Activated naive CD4-positive, alpha-beta T cell (primary cell): ENCODE measurements at places on chromosomes 12 and 14.
A peak's percentile ranks its signal among the peaks of the same experiment; 100 is the strongest.

DNA sequence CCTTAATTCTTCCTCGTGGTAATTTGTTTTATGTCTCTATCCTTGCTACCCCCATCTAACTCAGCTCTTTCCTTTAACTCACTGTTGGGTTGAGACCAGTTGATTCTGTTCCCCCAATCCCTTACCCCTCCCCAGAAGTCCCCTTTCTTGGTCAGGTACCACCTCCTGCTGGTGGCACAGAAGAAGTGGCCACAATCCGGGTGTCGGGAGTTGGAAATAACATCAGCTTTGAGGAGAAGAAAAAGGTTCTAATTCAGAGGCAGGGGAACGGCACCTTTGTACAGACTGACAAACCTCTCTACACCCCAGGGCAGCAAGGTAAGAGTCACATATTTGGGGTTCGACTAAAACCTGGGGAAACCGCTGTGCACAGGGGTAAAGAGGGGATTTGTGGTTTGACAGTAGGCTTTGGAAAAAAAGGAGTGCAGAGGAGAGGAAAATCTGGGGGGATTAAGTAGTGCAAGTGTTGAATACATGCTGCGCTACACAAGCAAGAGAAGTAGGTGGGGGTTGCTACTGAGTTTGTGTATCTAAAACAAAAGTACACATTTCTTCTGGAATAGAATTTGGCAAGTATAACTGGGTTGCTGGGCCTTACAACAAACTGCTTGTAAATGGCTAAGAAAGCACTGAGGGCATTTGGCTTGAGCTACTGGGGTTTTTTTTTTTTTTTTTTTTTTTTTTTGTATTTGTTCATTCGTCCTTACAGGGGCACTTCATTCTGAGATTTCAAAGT lies 1.3 kb downstream of the A2ML1 start:
- DNase-seq = no peak

DNA sequence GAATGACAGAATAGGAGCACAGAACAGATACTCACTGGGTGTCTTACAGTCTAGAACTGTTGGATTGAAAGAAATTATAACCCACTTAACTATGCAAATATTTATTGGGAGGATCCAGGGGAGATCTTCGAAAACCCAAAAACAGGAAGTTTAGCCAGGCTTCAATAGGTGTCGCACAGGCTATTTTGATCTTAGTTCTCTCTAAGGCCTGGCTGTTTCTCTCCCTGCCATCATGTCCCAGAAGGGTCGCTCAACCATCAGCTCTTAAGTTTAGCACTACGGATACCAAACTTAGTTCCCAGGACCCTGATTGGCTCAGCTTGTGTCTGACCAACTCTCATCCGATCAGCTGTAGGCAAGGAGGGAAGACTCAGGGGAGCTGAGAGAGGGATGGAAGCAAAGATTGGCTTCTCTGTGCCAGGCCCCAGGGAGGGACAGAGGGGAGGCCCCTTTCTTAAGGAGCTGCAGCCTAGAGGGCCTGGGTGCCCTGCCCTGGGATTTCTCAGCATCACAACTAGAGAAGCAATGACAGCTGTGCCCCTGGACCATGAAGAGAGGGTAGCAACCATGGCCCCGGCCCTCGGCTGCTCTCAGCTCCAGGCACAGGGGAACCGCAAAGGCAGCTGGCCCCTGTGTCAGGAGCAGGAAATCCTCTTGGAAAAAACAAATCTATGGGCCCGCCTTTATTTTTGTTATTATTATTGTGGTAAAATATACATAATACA lies 13.5 kb downstream of the PHETA1 start:
- DNase-seq = no peak

GRCh38 chr14:86091811-86092210 lies 561.9 kb downstream of the FLRT2 start:
- DNase-seq = no peak

DNA sequence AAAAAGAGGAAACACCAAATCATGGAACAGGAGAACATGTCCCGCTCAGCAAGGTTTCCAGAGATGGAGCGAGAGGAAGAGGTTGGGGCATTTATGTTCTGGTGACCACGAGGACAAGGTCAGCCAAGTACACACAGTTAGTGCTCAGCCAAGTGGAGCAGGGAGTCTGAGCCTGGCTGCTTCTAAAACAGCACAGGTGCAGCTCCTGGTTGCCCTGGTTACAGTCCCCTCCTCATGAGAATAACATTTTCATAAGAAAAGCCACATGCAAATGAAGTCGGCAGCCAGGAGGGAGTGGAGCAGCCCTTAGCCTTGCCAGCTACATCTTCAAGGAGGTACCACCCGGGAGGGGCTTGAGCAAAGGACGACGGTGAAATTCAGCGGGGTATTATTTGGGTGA lies 81.8 kb downstream of the NOS1 start:
- no peak for DNase-seq

GRCh38 chr14:91140672-91141071 lies 26.8 kb downstream of the DGLUCY start:
- DNase-seq = no peak

DNA sequence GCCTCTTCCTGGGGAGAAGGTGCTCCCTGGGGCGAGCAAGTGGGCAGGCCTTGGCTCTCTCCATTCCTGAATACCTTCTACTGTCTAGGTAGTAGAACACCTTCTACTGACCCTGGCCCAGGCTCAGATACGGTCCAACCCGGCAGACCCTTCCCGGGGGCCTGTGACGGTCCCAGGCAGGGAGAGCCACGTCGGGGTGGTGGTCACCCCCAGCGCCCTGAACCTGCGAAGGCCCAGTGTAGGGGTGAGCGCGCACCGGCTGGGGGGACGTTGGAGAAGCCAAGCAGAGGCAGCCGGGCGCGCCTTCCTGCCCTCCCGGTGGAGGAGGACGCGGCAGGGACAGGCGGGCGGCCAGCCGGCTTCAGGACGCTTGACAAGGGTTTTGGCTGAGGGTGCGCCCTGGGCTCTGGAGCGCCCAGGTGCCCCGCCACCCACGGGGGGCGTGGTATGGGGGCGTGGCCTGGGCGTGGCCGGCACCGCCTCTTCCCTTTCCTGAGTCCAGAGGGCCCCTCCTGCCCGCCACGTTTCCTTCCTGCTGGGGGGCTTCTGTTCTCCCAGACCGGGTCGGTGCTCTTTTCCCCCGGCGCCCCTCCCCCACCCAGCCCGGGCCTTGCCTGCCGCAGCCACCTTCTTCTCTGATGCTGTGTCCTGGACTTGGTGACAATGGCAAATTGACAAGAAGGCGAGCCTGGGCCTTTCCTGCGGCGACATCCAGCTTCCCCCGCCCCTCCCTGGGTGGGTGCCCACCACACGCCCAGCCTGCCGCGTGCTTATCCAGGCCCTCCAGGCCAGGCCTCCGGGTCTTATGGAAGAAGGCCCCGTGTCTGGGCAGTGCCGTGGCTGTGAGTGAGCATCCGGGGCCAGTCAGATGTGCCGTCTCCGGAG lies 24.5 kb upstream of the PPP1R13B start:
- peak; percentile 18 for DNase-seq

GRCh38 chr12:33828326-33828725 lies 194.0 kb upstream of the ALG10 start:
- DNase-seq = no peak

DNA sequence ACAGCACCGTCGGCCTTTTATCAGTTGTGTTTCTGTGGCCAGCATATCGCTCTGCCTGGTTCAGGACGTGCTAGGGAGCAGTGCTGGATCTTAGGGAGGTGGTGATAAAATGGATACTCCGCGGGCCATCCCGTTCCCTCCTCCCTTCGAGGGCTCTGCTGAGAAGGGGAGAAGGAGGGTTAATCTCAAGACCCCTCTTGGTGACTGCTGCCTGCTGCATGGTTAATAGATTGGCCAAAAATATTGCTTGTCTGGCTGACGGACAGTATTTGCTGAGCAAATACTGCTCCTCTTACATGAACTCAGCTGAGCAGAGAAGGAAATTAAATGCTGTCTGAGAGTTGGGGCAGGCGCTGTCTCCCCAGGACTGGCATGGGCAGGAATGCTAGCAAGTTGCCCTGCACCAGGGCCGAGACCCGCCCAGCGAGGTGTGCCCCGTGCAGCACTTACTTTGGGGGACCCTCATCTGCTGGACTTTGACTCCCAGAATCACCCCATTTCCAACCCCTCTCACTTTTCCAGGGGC lies 1.2 kb downstream of the FBRSL1 start:
- DNase-seq = no peak

- no peak for DNase-seq
Observed at GRCh38 chr14:81946834-81947798, 413.5 kb upstream of the SEL1L start.

DNA sequence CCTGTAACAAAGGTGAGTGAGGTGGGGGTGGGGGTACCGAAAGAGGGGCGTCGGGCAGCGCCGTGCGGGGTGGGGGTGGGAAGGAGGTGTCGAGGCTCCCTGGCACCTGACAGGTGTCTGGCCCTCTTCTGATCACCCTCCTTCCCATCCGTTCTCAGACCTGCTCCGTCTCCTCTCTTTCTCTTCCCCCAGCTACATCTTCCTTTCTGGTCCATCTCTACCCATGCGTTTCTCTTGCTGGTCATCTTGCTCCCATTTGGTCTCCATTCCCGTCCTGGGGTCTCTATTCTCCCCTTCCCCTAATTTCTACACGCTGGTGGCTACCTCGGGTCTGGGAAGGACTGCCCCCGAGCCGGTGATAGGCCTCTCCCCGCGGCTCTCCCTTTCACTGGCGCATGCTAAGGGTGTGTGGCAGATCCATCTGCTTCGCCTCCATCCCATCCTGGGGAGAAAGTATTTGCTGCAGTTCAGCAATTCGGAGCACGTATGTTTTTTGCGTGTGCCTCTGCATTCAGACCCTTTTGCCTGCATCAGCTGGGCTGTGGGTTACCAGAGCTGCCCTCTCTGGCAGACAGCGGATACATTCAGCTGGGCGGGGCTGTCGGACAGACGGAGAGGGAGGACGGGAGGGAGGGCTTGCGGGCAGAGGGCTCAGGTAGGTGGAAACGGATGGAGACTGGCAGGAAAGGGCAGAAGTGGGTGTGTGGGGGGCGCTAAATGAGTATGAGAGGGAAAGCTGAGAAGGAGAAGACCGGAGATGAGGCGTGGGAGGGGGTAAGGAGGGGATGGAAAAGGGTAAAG lies 730 bp downstream of the CLSTN3 start:
- DNase-seq = no peak

DNA sequence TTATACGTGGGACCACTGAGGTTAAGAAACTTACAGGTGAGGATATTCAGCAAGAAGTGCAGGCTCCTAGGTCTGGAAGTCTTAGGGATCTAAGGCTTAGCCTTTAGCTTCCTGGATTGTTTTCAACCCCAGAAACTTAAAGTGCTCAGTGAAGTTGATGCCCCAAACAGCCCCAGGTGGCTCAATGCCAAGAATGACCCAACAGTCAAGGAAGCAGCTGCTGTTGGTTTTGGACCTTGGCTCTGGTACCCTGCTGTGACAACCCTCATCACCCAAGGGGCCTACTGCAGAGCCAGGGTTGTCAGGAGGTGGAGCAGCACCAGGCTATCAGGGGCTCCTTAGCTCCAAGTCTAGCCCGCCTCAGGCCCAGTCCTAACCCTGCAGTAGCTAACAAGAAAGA lies 36.8 kb downstream of the VDR start:
- no peak for DNase-seq

GRCh38 chr12:30911207-30911606 lies 15.3 kb upstream of the TSPAN11 start:
- no peak for DNase-seq

GRCh38 chr12:109770104-109770860 lies 56.7 kb downstream of the FAM222A start:
- DNase-seq = no peak
